ENCODE measurements at places on chromosomes 3 and 15.

GRCh38 chr3:62892951-62893350, 17.7 kb upstream of the CADPS start:
- DNase-seq: no peak

- no peak for DNase-seq
Observed at GRCh38 chr3:126983276-126983652, 349 bp downstream of the PLXNA1 start.

GRCh38 chr3:69290006-69290405, 95.9 kb downstream of the FRMD4B start:
- DNase-seq: no peak

DNA sequence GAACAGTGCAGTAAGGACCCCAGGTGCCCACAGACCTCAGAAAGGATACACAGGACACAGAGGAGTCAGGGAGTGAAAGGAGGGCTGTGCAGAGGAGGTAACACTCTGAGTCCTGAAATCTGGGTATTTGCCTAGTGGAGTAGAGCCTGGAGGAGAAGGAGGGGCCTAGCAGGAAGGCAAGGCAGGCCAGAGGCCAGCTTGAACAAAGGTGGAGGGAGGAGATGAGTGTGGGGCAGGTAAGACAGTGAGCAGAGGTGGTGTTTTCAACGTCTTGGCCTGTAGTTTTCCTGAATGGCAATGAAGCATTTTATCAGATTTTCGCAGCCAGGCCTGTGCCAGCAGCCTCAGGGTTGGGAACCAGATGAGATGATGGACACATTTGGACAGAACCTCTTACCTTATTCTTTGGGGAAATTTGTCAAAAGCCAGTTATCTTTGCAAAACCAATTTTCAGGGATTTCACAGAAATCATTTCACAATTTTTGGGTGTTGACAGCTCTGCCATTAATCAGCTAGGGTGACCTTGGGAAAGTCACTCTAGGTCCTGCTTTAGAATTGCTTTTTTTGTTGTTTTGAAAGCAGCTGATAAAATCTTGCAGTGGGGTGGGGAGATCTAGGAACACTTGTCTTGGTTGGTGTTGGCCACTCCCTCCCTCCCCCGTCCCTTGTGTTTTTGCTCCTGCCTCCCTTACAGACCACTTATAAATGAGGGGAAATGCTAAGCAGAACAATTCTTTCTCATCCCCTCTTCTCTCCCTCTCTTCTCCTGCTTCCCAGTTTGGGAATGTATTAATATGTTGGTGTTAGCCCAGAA, 38.4 kb downstream of the SPSB4 start:
- DNase-seq: no peak

- no peak for DNase-seq
Observed at GRCh38 chr3:120281261-120281660, 3.8 kb downstream of the GPR156 start.

DNA sequence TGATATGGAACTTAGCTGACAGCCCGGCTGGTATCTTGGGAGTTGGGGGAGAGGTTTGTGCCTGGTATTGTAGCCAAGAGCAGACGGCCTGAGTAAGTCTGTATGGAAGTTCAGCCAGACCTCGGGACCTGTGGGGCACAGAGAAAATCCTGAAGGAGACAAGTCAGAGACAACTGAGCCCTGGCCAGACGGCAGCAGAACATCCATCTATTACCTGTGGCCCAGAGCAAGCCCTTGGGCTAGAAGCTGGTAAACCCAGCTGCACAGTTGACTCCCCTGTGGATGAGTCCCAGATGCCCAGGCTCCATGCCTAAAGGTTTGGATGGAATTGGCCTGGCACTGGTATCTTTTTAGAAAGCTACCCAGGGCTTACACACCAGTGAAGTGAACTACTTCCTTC, 70.4 kb upstream of the DLG1 start:
- no peak for DNase-seq

DNA sequence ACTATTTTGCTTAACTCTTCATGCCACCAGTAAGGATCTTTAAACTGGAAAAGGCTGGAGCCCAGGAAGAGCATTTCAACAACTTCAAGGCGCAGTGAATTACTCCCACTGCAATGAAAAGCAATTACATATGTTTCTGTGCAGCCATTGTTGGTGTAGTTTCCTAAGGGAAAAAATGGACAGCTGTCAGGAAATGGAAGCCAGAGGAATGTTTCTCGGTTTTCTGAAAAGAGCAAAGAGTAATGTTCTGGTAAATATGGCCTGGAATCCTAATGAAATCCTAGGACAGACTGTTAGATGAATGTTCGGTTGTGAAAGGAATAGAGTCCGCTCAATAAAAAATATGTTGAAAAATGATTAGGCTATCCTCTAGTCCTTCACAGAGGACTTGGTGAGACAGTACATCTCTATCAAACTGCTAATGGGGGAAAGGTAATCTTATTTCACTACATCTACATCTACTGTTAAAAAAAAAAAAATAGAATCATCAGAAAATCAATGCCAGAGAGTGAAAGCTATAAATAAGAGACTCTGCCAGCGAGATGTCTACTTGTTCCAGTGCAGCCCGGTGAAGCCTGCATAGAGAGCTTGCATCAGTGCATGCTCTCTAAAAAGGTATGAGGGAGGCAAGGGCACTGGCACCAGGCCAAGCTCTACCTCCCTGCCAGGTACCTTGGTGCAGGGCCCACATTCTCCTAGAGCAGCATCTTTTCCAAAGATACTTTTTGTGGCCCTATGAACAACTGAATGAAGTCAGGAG, 68.2 kb upstream of the TJP1 start:
- DNase-seq: no peak

- DNase-seq: no peak
Observed at GRCh38 chr3:107392549-107393165, 15.4 kb downstream of the CCDC54 start.

GRCh38 chr3:160564258-160564911, 986 bp downstream of the KPNA4 start:
- DNase-seq: no peak

- no peak for DNase-seq
Observed at GRCh38 chr3:62119139-62119538, 254.2 kb downstream of the FEZF2 start.

- DNase-seq: no peak
Observed at GRCh38 chr15:99169769-99170311, 65.0 kb downstream of the SYNM start.

- DNase-seq: no peak
Observed at GRCh38 chr3:14574183-14574582, 34.0 kb upstream of the GRIP2 start.

GRCh38 chr15:25268166-25268565, 170.7 kb downstream of the UBE3A start:
- DNase-seq: no peak

DNA sequence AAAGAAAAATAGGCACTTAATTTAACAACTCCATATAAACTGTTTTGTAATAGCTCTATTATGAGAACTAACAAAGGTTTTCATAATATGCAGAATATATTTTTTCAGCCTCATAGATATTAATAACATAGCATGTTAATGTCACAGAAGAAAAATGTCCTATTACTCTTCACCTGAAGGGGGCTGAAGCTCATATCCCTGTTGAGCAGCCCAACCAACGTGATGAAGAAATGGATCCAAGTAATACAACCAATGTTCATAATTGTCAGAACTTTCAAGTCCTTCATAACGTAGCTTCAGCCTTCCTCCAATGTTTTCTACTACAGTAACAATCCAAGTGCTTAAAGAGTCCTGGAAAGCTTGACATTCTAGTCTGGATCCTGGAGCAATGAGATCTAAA, 34.5 kb upstream of the STIMATE start:
- no peak for DNase-seq

- no peak for DNase-seq
Observed at GRCh38 chr3:168939651-168940238, 723.8 kb downstream of the MECOM start.

- DNase-seq: no peak
Observed at GRCh38 chr3:105885256-105885655, 16.4 kb upstream of the CBLB start.

- no peak for DNase-seq
Observed at GRCh38 chr15:28117432-28117990, 18.4 kb upstream of the OCA2 start.

- DNase-seq: no peak
Observed at GRCh38 chr3:174495311-174495710, 363.8 kb upstream of the NAALADL2 start.

DNA sequence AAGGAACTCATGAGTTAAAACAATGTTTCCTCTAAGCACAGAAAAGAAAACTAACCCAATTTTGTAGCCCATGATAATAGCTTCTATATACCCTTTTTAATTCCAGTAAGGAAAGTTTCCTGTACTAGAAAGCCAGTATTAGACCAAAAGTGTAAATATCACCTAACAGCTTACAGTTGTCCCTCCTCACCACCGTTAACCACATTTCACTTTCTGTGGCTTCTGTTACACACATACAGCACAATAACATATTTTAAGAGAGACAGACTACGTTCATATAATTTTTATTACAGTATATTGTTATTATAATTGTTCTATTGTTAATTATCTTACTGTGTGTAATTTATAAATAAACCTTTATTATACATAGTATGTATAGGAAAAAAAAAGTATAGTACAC, 74.1 kb downstream of the ZNF280D start:
- no peak for DNase-seq

- DNase-seq: no peak
Observed at GRCh38 chr15:58146749-58147148, 8.6 kb downstream of the AQP9 start.

DNA sequence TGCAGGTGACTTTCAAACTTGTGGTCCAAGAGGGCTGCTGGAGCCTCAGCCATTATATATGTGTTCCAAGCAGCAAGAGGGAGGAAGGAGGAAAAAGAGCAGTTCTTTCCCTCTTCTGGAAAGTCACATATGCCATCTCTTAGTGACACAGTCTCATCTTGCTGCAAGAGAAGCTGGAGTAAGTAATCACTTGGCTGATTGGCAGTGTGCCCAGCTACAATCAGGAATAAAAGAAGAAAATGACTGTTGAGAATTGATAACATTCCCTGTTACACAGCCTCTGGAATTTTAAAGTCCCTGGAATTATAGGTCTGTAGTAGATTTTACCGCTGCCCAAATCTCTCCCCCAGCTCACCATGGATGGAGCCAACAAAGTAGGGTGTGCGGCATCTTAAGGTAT, 31.4 kb upstream of the LYZL4 start:
- DNase-seq: no peak

DNA sequence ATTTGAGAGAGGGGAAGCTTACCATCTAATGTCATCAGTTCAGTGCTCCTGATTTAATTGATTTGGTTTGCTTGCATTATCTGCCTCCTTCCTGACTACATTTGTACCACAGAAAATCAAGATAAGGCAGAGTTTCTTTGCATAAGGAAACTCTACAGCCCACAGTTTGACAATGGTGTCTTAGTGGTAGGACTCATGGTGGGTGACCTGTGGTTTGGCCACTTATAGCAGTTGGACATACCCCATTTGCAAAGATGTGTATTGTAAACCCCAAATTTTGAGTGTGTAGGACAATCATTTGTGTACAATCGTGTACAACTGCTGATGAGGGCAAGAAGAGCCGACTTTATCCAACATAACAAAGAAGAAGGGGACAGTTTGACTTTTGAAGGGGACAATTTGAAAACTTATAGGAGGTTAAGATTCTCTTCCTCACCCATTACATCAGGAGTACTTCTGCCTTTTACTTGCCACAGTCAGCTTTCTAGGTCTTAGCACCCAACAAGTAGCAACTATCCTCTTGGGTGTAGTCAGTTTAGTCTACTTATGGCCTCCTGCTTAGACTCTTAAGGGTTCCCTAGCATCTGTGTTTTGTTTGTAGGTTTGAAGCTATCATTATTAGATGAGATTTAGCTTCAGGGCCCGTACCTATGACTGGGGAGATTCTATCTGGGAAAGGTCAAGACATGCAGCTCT, 6.2 kb downstream of the TGFBR2 start:
- DNase-seq: no peak

- no peak for DNase-seq
Observed at GRCh38 chr3:72176537-72177041, 391.6 kb upstream of the PROK2 start.

DNA sequence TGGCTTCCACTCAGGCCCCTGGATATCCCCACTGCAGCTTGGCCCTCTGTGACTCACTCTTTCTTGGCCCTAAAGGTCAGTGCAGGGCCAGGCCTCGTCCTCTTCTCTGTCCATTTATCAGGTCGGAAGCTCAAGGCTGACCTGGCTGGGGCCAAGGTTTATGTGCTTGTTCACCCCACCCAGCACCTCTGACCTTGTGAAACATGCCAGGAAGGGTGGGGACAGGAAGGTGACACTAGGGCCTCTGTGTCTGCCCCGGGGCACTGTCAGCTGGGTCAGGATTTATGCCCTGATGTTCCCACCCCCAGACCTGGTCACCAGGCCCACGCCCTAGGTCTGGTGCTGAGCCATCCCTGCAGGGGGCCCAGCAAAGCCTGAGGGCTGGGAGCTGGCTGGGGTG, 103.8 kb downstream of the FBLN2 start:
- no peak for DNase-seq

- DNase-seq: no peak
Observed at GRCh38 chr3:55708242-55708641, 221.1 kb upstream of the WNT5A start.

GRCh38 chr3:170962411-170962810, 54.0 kb upstream of the EIF5A2 start:
- DNase-seq: no peak

- DNase-seq: no peak
Observed at GRCh38 chr15:95324656-95325055, 1005.8 kb upstream of the NR2F2 start.

- DNase-seq: no peak
Observed at GRCh38 chr3:53495520-53496391, 1.3 kb downstream of the CACNA1D start.

- no peak for DNase-seq
Observed at GRCh38 chr3:126314790-126315658, 42.2 kb downstream of the KLF15 start.

- DNase-seq: no peak
Observed at GRCh38 chr3:143063018-143063417, 56.6 kb upstream of the CHST2 start.

GRCh38 chr15:76057332-76058000, 2.3 kb upstream of the TMEM266 start:
- no peak for DNase-seq

DNA sequence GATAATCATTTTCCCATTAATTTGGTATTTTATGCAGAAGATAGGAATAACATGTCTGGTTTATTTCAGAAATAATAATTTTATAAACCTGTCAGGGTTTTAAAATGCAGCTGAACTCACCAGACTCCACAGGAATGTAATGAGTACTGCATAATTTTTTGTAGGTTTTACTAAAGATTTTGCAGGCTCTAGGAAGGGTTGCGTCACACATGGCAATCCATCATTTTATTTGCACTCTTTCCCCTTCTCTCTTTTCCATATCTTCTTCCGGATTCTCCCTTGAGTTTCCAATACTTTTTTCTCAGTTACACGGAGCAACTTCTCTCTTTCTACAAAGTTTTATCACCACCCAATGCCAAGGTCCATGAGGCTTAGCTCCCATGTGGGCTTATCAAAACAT, 234.7 kb downstream of the NFKBIZ start:
- DNase-seq: no peak

- DNase-seq: no peak
Observed at GRCh38 chr15:100175406-100176114, 166.2 kb downstream of the ADAMTS17 start.

- no peak for DNase-seq
Observed at GRCh38 chr15:95919460-95919859, 411.0 kb upstream of the NR2F2 start.

GRCh38 chr3:11558002-11558401, 85.7 kb downstream of the VGLL4 start:
- DNase-seq: no peak

GRCh38 chr3:45640724-45641361, 46.3 kb downstream of the LIMD1 start:
- no peak for DNase-seq

Measured in stimulated activated CD8-positive, alpha-beta memory T cell treated with anti-CD3 and anti-CD28 coated beads, Interleukin-7, amount 100 ng/mL, for 1 hour (primary cell).